ENCODE measurements at places on chromosomes 12 and 14.

- no peak for DNase-seq
Observed at GRCh38 chr12:122481861-122482260, 18.9 kb downstream of the ZCCHC8 start.

DNA sequence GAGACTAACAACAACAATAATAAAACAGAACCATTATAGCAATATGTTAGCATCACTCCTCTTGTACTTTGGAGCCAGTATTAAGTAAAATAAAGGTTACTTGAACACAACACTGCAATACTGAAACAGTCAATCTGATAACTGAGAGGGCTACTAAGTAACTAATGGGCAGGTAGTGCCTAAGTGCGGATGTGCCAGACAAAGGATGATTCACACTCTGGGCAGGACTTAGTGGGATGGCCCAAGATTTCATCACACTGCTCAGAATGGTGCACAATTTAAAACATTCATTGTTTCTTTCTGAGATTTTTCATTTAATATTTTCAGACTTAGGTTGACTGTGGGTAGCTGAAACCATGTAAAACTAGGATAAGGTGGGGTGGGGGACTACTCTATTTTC is 131.9 kb upstream of the CAND1 start:
- no peak for DNase-seq

GRCh38 chr14:93648440-93649168 is 139.7 kb downstream of the PRIMA1 start:
- DNase-seq: peak; percentile 7

- no peak for DNase-seq
Observed at GRCh38 chr14:61644834-61645233, 50.5 kb upstream of the HIF1A start.

DNA sequence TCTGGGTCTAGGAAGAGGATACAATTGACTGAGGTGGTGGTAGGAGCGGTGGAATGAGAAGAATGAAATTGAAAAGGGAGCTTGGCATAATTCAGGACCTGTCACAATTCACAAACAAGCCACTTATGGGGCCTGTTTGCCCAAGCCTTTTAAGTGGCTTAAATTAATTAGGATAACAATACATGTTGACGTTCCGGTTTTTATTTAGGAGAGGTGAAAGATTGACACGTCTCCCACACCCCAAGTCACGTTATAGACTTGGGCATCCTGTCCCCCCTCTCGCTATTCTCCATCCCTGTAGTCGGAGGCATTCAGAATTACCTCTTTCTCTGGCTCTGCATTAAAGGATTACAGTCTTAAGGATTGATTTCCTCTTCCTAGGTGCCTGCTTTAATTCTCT is 954 bp upstream of the CALCOCO1 start:
- DNase-seq: no peak

DNA sequence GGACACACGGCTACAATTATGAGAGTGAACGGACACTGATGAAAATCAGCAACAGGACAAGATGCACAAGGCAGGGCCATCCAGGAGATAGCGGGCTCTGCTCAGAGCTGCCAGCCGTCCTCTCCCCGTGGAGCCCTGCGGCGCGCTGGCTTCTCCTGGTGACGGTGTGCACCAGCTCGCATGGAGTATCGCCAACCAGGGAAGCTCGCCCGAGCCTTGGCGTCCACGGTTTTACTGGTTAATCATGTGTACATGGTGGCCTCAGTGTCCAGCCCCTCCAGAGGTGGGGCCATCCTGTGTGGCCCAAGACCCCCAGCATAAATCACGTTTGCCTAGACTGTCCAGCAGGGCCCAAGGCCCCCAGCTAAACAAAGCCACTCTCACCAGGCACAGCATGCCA is 31.2 kb upstream of the DYNC1H1 start:
- DNase-seq: no peak

- DNase-seq: no peak
Observed at GRCh38 chr14:32203928-32204357, 874 bp upstream of the RNU6-8 start.

- no peak for DNase-seq
Observed at GRCh38 chr12:76024102-76024781, 7.3 kb downstream of the PHLDA1 start.

DNA sequence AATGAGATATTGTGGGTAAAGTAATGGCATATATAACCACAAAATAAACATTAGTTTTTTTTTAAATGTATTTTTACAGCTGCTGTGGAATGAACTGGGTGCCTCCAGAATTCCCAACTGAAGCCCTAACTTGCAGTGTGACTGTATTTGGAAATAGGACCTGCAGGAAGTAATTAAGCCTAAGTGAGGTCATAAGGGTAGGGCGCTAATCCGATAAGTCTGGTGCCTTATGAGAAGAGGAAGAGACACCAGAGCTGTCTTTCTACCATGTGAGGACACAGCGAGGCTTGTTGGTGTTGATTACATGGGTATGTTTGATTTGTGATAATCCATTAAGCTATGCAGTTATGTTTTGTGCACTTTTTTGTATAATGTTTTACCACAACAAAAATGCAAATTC is 136.8 kb downstream of the TPH2 start:
- DNase-seq: no peak

DNA sequence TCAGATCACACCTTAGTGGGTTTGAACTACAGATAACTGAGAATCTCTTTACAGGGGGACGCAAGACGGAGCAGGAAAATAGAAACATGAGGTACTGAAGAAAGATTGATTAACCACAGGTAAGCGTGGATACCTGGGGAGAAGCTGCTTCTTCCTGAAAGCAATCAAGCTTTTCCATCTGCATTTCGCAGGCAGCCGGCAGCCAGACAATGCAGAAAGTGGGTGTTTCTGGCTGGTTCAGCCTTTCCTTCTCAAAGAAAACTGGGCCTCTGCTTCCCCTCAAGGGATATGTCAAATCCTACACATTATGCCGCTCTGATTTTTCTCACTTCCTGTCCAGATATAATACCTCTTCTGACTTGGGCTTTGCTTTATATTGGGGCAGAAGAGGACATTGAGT is 39.1 kb upstream of the PPFIA2 start:
- DNase-seq: no peak

GRCh38 chr12:32503730-32504129 is 104.4 kb downstream of the FGD4 start:
- DNase-seq: no peak

GRCh38 chr12:95184121-95184520 is 33.1 kb downstream of the FGD6 start:
- no peak for DNase-seq

DNA sequence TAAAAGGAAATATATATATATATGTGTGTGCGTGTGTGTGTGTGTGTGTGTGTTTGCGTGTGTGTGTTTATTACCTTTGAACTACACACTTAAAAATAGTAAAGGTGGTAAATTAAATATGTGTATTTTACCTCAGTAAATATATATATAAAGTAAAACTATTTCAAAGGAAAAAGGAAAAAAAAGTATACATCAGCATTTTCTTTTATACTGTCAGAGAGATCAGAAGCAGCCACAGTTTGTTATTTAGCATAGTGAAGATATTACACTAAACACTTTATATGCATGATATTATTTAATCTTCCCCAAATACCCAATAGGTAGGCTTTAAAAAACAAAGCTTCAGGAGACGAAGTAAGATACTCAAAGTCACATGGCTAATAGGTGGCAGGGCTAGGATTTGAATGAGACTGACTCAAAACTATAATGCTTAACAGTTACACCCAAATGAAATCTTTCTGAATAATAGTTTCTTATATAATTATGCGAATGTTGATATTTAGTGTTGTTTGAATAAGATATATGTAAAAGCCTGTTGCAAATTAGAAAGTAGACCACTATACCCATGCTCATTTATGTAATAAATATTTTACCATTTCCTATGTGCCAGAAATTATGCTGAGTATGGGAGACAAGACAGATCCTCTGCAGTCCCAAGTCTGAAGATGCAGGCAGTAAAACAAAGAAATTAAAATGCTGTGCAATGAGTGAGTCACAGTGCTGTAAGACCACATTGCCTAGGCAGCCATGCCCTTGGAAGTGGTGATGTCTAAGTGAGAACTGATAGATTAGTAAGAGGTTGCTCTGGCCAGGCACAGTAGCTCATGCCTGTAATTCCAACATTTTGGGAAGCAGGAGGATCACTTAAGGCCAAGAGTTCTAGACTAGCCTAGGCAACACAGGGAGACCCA is 66.1 kb downstream of the PDZRN4 start:
- DNase-seq: no peak

DNA sequence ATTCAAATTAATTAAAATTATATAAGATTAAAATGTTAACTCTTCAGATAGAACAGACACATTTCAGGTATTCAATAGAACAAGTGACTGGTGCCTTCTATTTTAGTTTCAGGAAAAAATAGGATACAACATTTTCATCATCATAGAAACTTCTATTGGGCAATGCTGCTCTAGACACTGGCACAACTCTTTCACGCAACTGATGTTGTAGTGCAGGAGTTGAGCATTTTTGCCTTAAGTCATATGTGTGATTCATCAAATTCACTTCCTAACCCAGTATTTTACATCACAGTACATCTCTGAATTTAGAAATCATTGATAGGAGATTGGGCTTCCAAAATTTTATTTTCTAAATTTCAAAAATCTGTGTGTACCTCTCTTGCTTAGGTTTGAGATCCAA is 215.4 kb upstream of the DIO2 start:
- DNase-seq: no peak

GRCh38 chr12:91902860-91903683 is 242.6 kb downstream of the BTG1 start:
- peak; percentile 37 for DNase-seq

DNA sequence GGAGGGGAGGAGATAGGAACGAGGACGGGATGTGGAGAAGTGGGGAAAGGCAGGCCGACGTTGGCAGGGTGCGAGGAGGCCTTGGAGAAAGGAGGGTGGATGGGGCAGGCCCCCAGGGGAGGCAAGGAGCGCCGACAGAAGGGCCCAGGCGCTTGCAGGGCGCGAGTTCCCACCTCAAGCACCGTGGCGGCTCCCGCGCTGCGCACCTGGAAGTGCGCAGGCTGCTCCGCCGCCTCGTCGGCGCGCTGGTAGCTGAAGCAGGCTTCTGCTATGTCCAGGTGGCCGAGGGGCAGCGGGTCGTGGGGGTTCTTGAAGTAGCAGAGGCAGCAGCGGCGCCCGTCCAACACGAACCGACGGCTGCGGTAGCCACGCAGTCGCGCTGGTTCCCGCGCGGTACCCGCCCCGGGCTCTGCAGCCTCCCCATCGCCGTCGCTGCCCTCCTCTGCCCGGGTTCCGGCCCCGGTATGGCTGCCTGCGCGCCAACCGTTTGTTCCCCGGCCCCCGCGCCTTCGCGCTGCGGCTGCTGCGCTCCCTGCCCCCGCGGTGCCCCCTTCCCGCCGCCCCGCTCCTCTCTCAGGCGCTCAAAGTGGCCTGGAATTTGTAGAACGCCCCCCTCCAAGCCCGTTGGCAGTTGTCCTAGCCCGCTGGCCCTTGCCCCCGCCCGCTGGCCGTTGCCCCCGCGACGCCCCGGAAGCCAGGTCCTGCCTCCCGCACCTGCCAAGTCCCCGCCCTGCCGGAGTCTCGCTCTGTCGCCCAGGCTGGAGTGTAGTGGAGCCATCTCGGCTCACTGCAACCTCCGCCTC is 1.1 kb upstream of the ACTR6 start:
- DNase-seq: peak; percentile 52

- DNase-seq: peak; percentile 26
Observed at GRCh38 chr14:66432334-66432733, 53.8 kb upstream of the CCDC196 start.

DNA sequence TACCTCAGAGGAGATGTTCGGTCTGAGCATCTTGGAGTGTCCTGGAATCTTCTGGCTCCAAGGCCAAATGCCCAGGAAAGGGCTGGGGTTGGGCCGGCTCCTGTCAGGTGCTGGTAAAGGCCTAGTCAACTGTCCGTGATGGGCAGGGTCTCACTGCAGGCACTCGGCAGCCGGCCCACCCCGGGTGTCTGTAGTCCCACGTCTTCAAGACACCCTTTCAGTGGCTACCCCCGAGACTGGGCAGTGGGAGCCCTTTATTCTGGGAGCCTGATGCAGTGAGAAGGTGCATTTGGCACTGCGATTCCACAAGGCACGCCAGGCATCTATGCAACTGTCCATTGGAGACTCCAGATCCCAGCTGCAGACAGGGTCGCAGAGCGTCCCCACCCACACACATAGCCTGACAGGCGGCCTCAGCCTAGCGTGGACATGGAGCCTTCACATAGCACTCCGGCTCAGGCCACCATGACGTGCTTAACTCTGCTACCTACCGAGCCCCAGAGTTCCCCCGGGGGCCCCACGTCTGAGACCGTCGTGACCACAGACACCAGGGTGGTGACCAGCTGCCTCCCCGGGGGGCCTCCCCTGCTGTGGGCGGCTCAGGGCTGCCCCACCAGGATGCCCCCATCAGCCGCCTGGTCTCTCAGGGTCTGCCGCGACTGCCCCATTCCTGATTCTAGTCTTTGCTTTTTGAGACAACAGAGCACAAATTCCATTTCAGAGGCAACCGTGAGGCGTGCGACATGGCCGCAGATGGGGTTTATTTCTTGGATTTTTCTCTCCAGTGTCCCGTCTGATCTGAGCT is 331.8 kb upstream of the SFSWAP start:
- no peak for DNase-seq

Data from RCC 7860 (cell line).